ENCODE measurements at places on chromosomes 3 and 15.

- DNase-seq: peak; percentile 86
Measured at GRCh38 chr3:119700269-119700919, 2.4 kb upstream of the CFAP91 start.

DNA sequence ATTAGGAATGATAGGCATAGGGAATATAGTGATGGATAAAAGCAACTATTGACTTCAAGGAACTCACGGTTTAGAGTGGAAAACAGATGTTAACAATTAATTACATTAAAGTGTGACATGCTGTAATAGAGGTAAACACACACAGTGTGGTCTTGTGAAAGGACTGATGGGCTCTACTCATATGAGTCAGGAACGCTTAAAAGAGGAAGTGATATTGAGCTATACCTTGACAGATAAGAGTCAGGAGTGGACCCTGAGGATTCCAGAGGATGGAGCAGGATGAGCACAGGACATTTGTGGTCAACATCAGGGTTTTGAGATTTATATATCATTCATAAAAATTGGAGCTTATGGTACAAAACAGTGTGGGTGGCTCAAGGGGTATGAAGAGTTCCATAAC is 11.0 kb downstream of the EXOG start:
- DNase-seq: no peak

DNA sequence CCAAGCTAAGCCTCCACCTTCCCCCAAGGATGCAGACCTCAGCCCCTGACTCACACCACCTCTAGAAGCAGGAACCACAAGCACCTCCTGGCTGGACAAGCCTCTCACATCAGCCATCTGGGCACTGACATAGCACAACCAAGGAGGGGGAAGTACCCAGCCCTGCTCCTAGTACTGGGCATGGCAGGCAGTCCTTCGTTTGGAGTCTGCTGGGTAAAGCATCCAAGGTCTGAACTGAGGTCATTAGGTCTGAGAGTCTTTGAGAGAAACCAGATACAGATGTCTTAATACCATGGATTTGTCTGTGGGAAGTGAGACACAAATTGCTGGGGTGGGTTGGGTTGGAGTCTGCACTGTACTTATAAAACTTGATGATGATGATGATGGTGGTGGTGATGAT is 61.8 kb downstream of the CCDC33 start:
- no peak for DNase-seq

GRCh38 chr3:137692803-137693431 is 71.2 kb upstream of the SOX14 start:
- DNase-seq: peak; percentile 6

DNA sequence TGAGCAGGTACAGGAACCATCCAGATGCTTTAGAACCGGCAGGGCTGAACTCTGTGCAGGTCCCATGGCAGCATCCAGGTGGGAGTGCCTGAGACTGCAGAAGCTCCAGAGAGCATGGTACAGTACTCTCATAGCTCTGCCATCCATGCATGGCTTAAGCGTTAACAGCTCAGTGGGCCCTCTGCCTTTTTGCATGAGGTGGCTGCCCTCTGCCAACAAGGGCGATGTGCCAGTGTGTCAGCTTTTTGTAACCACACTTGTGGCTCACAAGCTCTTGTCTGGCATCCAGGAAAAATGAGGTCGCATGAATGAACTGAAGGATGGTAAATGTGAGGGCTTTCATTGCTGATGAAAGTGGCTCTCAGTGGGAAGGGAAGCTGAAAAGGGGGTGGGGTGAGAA is 950.1 kb downstream of the DIPK2A start:
- DNase-seq: no peak

DNA sequence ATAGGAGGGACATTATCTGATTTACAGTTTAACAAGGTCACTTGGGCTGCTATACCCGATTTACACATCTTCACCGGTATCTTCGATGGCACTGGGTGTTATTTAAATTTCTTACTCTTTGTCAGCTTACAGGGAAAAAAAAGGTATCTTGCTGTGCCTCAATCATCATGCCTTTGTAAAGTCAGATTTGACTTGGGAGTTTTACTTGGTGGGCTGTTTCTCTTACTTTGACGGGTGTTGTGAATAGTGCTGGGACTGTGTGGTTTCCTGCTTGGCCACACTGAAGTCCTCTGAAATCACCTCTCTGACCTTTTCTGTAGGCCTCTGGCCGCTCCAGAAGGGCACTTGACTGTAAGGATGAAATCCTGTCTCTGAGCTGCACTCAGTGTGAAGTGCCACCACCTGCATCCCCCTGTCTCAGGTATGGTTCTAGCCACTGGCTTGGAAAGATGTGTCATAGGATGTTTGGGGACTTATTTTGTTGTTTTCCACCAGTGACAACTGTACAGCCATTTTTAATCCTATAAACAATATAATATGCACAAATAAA is 3.1 kb upstream of the SLC24A1 start:
- no peak for DNase-seq

DNA sequence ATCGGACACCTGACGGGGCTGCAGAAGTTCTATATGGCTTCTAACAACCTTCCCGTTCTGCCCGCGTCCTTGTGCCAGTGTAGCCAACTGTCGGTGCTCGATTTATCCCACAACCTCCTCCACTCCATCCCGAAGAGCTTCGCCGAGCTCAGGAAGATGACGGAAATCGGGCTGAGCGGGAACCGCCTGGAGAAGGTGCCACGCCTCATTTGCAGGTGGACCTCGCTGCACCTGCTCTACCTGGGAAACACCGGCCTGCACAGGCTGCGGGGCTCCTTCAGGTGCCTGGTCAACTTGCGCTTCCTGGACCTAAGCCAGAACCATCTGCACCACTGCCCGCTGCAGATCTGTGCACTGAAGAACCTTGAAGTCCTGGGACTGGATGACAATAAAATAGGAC is 9.8 kb upstream of the LRRC34 start:
- DNase-seq: no peak

DNA sequence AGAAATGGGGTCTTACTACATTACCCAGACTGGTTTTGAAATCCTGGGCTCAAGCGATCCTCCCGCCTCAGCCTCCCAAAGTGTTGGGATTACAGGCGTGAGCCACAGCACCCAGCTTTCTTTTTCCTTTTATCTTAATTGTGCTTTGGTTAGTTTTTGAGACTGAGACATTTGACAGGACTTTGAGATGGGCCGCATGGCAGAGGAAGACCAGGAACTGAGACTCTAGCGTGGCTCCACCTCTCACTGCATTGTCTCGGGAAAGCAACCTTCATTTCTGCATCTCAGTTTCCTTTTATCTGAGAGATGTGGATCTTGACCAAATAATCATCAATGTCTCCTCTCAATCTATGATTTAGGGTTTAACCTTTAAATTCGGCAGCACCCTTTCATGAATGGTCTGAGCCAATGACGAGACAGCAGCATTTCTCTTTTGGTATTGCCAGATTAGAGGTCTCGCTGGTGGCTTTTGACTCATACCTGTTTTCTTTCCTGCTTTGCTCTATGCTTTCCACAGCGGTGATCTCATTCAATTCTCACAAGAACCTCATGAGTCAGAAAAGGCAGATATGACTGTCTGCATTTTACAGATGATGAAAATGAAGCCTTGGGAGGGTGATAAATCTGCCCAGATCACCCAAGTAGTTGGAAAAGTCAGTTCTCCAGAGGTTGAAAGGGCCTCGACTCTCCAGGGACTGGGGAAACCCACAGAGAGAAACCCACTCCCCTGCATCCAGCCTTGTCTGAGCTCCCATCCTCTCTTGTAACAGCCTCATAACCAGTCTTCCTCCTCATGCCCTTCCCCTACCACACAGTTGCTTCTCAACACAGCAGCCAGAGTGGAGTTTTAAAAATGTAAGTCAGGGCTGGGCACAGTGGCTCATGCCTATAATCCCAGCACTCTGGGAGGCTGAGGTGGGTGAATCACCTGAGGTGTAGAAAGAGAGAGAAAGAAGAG is 84.8 kb upstream of the FOXB1 start:
- peak; percentile 95 for DNase-seq

- DNase-seq: no peak
Measured at GRCh38 chr15:68232449-68232848, 2.9 kb upstream of the CLN6 start.

DNA sequence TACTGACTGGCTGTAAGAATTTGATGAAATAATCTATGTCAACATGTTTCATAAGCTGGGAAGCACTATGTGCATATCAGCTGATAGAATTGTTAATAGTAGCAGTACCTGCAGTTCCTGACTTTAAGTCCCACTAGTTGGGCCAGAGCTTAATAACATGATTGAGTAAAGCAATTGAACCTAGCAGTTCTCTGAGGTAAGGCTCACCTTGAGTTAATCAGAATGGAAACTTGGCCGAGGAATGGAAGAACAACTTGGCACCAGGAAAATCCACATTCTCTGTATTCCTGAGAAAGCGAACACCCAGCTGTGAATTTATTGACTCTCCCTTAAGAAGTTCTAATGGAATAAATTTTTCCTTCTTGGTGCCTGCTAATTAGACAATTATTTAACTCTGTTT is 262.6 kb downstream of the IGSF11 start:
- DNase-seq: no peak

DNA sequence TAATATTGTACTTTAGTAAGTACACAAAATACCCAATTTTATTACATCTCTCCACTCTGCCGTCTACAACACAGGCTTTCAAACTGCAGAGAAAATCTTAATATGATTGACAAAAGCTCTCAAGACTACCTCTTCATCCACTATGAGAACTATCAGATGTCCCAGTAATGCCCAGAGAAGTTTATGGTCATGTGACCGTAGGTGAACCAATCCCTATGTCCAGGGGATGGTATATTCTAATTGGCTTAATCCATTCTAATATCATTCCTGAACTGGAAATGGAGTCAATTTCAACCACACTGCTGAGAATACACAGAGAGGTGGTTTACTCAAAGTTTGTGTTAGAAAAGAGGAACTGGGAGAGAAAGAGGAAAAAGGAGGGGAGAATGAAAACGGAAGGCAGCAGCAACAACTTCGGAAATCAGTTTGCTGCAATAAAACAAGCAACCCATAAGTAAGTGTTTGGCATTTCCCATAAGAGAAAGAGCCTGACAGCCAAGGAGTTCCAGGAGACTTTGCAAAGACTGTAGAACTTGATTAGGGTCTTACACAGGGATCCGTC is 7.3 kb downstream of the SST start:
- DNase-seq: no peak

DNA sequence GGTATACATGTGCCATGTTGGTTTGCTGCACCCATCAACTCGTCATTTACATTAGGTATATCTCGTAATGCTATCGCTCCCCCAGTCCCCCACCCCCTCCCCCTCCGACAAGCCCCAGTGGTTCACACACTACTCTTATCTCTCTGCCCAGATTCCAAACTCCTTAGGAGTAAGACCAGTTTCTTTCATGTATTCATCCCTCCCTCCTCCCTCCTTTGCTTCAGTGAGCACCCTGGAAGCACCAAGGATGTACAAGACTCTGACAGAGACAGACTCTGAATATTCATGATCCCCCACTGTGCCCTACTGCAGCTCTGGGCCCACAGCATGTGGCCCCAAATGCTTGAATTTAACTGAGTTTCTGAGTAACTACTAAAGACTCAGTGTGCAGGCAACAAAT is 113.8 kb upstream of the RAD18 start:
- no peak for DNase-seq

DNA sequence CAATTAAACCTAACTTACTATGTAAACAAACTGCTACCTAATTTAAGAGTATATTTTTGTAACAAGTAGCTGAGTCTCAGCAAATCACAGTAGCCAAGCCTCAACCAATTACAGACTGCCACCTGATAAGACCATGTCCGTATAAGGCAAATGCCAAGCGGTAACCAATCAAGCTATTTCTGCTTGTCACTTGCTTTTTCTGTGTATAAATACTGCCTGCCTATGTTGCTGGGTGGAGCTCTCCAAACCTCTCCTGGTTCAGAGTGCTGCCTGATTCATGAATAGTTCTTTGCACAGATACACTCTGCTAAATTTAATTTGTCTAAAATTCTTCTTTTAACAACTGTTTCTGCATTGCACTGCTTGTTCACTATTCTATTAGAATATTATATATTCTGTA is 42.6 kb downstream of the ZNF148 start:
- DNase-seq: no peak

GRCh38 chr3:16486951-16487480 is 26.5 kb downstream of the RFTN1 start:
- DNase-seq: no peak

DNA sequence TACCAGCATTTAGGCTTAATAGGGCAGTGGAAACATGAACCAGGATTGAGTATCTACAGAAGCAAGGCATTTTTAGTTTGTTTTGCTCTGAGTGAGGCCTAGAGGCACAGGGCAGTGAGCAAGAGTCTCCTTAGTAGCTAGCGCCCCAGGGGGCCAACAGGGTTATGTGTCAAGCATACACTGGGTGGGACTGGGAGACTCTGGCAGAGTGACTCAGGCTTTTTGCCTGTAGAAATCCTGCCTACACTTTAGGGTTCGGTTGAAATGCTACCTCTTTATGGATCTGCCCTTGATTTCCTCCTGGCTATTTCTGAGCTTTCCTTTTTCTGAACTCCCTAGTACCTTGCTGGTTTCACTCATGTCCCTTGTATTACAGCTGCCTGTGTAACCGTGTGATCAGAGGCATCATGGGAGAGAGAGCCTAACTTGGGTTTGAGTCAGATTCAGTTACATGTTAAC is 72.2 kb downstream of the TOP2B start:
- DNase-seq: no peak

Data from activated CD4-positive, alpha-beta T cell treated with anti-CD3 and anti-CD28 coated beads, Interleukin-10, Interleukin-2, amounts not matched to agents 100 ng/mL and 50 ng/mL, durations not matched to agents 16 hours and 8 hours (primary cell).